Dermis blood vessel endothelial cell (primary cell): ENCODE measurements at places on chromosomes 7 and 10. TPM values are rescaled to one million over a fixed set of nuclear protein-coding genes. Genes with fewer than 3 reads are reported as not detected.

GRCh38 chr10:121433965-121434364 lies 164.3 kb downstream of the FGFR2 start:
- DNase-seq = no peak

DNA sequence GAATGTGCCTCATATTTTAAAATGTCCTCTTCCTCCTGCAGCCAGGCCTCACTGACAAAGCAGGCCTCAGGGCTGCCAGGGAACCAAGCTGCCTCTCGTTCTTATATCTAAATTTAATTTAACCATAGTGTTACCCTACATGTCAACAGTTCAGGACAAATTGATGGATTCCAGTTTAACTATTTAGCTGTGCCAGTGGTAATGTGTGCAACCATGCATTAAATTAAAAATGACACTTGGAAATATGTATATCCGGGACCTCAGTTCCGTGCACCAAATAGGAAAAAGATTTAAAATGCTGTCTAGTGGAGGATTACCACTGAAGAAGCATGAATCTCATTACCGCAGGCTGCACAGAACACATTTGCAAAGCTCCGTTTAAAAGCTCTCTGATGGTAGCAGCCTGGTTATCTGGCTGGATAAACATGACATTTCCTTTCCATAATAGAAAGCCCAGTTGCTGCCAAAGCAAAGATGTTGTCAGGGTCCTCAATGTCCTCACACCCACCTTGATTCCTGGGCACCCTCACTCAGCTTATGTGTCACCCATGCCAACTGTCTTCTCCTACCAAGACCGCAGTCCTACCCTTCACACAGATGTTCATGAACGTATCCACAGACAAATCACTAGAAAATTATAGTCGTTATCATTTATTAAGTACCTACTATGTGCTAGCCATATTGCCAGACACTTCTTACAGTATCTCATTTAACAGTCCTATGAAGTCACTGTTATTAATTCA lies 73.3 kb upstream of the FRMD4A start:
- peak; percentile 8 for DNase-seq

- no peak for DNase-seq
Observed at GRCh38 chr7:129797214-129797789, 155.5 kb downstream of the UBE2H start.

- no peak for DNase-seq
Observed at GRCh38 chr7:154451480-154452457, 399.6 kb downstream of the DPP6 start.

DNA sequence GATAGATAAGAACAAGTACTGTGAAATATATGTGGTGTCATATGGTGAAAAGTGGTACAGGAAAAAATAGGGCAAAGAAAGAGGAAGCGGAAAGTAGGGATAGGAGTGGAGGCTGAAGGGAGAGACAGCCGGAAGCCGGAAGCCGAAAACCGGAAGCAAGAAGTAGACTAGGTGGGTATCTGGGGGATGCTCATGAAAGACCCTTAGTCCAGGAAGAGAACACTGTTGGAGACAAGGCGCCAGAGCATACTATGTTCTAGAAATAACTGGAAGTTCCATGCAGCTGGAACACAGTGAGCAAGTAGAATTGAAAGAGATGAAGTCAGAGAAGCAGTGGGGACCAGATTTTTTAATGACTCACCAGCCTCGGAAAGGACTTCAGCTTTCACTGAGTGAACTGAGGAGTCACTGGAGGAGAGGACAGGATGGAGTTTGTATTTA lies 22.5 kb downstream of the ST8SIA6 start:
- peak; percentile 34 for DNase-seq

GRCh38 chr10:16992611-16993119 lies 136.9 kb downstream of the CUBN start:
- DNase-seq = peak; percentile 71

DNA sequence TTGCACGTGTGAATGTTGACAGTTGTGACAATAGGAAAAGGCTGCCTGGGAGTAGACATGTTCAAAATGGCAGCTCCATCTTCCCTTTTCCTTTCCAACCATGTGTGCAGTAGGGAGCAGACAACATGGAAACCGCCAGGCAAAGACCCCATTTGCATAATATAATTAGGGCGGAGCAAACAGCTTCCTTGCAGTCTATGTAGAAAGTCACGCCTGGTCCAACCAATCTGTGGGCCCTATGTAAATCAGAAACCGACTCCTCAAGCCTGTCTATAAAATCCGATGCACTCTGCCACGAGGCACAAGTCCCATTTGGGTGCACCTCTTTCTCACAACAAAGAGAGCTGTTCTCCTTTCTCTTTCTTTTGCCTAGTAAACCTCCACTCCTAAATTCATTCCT lies 19.6 kb downstream of the NEBL start:
- DNase-seq = no peak

GRCh38 chr7:158495786-158496185 lies 91.8 kb downstream of the PTPRN2 start:
- peak; percentile 26 for DNase-seq

Gene ADAMTS14
- total RNA-seq = under 0.01 and 0.05 TPM in 2 replicates

Gene FANK1
- total RNA-seq = 0.51 and 0.65 TPM in 2 replicates

Gene SDK1
- 0.23 and 0.34 TPM in 2 replicates for total RNA-seq

Gene DEPP1
- total RNA-seq = 174 and 360 TPM in 2 replicates

Gene LIPF
- not detected in 2 replicates for total RNA-seq

Gene UNCX
- total RNA-seq = not detected in 2 replicates

Gene ASB10
- not detected in 2 replicates for total RNA-seq
